ENCODE measurements at places on chromosomes 16 and 17. TPM values are rescaled to one million over a fixed set of nuclear protein-coding genes. Genes with fewer than 3 reads are reported as not detected.

Gene SLC5A2
- not detected for total RNA-seq

Gene ST6GALNAC1
- total RNA-seq, result 0.48 TPM

Gene LRRC37B
- total RNA-seq, result 40.9 TPM

Gene LCAT
- total RNA-seq, result 22.0 TPM

Gene PDILT
- total RNA-seq, result not detected

Gene CDH11
- not detected for total RNA-seq

Gene CEP295NL
- total RNA-seq, result not detected

Gene ARHGAP23
- 1.2 TPM for total RNA-seq

Gene EME1
- 28.6 TPM for total RNA-seq

DNA sequence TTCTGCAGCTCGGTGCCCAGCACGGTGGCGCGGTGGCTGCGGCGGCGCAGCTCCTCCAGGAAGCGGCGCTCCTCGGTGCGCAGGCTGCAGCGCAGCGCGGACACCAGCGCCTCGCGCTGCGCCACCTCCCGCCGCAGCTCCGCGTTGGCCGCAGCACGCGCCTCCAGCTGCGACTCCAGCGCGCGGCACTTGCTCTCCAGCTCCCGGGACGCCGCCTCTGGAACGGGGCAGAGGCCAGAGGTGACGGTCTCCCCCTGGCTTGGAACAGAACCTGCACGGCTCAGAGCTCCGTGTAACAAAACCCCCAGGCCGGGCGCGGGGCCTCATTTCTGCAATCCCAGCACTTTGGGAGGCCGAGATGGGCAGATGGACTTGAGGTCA lies 13.2 kb upstream of the CLUH start:
- H3K27ac ChIP-seq, result no peak overlapping the region
- H3K27me3 ChIP-seq, result peaks cover 26% of the 10 kb centered on the region
- DNase-seq, result peak; percentile 24
- H3K4me1 ChIP-seq, result no peaks in the 10 kb centered on the region
- no peaks in the 10 kb centered on the region for H3K36me3 ChIP-seq
- no peak overlapping the region for H3K4me3 ChIP-seq

GRCh38 chr17:27649929-27650328 lies 18.9 kb downstream of the LGALS9 start:
- H3K27ac ChIP-seq, result no peak overlapping the region
- peaks cover 11% of the 10 kb centered on the region for H3K36me3 ChIP-seq
- H3K4me3 ChIP-seq, result no peak overlapping the region
- no peaks in the 10 kb centered on the region for H3K27me3 ChIP-seq
- no peak for DNase-seq
- peaks cover 7% of the 10 kb centered on the region for H3K4me1 ChIP-seq

- no peak overlapping the region for H3K4me3 ChIP-seq
- peaks cover 16% of the 10 kb centered on the region for H3K4me1 ChIP-seq
- DNase-seq, result no peak
- no peak overlapping the region for H3K27ac ChIP-seq
Measured at GRCh38 chr17:37261286-37261685, 114.5 kb upstream of the C17orf78 start.

DNA sequence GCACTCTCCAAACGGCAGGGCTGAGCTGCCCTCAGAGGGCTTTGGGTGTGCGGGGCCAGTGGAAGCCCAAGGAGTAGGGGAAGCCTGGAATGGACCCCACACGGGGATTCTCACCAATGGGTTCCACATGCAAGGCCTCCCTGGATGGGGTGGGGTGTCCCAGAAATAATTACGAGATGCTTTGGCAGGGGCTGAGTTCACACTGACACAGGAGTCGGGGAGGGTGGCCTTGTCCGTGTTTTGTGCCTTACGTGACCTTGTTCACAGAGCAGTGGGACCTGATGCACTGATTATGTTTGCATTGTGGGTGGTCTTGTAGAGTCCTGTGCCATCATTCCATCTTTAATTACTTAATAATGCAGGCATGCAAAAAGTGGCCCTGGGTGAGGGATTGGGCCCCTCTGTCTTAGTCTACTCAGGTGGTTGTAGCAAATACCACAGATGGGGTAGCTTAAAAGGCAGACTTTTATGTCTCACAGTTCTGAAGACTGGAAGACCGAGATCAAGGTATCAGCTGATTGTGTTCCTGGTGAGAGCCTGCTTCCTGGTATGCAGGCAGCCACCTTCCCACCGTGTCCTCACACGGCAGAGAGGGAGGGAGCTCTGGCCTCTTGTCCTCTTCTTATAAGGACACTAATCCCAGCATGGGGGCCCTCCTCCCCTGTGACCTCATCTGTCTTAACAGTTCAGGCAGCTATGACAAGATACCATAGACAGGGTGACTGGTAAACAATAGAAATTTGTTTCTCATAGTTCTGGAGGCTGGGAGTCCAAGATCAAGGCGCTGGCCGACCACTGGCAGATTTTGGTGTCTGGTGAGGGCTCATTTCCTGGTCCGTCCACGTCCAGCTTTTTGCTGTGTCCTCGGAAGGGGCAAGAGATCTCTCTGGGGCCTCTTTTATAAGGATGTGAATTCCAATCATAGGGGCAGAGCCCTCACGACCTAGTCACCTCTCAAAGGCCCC lies 239.4 kb downstream of the IRF8 start:
- no peaks in the 10 kb centered on the region for H3K4me1 ChIP-seq
- no peaks in the 10 kb centered on the region for H3K36me3 ChIP-seq
- DNase-seq, result no peak
- no peak overlapping the region for H3K27ac ChIP-seq
- no peaks in the 10 kb centered on the region for H3K27me3 ChIP-seq
- H3K4me3 ChIP-seq, result no peak overlapping the region

DNA sequence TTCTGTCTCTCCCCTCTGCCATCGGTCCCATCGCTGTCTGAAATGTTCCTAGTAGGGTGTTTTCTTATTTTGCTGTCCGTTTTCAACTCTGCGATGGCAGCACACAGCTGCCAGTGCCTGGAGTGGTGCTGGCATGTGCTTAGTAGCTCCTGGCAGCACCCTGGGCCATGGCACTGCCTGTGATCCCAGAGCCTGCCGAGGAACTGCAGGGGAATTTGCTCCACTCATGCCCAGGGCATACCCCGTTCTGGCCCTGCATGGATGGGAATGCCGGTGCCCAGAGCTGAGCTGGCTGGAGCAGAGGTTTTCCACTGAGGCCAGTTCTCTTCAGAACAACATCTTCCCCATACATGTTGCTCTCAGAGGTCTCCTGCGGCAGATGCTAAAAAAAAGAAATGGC lies 43.1 kb downstream of the GPT2 start:
- no peak overlapping the region for H3K4me3 ChIP-seq
- DNase-seq, result no peak
- H3K36me3 ChIP-seq, result peaks cover 13% of the 10 kb centered on the region
- H3K4me1 ChIP-seq, result no peaks in the 10 kb centered on the region
- no peaks in the 10 kb centered on the region for H3K27me3 ChIP-seq
- peak overlapping the region; percentile 26 for H3K27ac ChIP-seq

DNA sequence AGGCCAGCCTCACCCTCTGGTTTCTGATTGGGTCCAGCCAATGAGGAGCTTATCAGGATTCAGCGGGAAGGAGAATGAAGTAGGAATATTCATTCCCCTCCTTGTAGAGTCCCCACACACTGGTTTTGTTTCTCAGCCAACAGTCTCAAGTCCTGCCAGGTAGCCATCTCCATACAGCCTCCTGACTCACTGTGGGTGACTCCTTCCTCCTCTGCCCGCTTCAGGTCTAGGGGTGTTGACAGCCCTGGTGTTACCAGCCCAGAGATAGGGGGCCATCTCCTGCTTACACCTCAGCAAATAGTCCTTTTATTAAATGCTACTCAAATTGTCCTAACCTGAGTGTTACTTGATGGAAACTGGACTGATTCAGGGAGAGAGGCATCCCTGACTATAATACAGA lies 4.0 kb upstream of the MFAP4 start:
- no peak for DNase-seq
- H3K36me3 ChIP-seq, result no peaks in the 10 kb centered on the region
- no peak overlapping the region for H3K4me3 ChIP-seq
- H3K4me1 ChIP-seq, result no peaks in the 10 kb centered on the region
- H3K27me3 ChIP-seq, result peaks cover 42% of the 10 kb centered on the region
- H3K27ac ChIP-seq, result no peak overlapping the region

- H3K27me3 ChIP-seq, result peaks cover 11% of the 10 kb centered on the region
- H3K36me3 ChIP-seq, result no peaks in the 10 kb centered on the region
- peaks cover 8% of the 10 kb centered on the region for H3K4me1 ChIP-seq
- no peak overlapping the region for H3K4me3 ChIP-seq
- H3K27ac ChIP-seq, result no peak overlapping the region
Measured at GRCh38 chr17:6668727-6669425, 17.3 kb downstream of the C17orf100 start.

DNA sequence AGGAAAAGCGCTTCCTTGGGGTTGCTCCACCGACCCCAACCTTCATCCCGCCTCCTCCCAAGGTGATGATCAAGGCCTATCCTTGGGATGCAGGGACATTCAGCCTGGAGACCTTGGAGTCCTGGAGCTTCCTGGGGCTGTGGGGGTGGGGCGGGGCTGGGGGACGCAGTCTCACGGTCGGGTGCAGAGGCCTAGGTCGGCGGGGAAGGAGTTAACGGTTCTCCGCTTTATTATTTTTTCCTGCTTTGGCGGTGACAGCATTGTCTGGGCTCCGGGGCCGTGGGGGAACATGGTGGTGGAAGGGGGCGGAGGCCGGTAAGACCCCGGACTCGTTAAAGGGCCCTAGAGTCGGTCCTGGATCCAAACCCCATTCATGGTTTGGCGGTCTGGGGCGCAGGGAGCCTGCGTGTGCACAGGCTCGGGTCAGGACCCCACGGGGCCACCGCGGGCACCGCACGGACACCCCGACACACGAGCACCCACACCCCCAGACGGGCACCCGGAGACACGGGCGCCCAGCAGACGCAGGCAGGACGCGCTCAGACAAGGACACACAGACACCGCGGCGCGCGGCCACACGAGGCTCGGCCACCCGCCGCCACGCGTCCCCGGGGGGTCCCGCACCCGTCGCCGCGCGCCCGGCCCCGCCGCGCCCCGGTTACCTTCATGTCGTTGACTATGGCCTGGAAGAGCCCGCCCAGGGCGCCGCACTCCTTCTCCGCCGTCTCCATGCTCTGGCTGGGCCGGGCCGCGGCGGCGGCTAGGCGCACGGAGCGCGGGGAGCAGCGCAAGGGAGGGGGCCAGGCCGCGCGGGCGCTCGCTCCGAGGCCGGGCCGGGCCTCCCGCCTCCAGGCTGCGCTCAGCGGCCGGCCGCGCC lies 554 bp downstream of the MTSS2 start:
- H3K27ac ChIP-seq, result no peak overlapping the region
- no peaks in the 10 kb centered on the region for H3K4me1 ChIP-seq
- H3K27me3 ChIP-seq, result peaks cover 16% of the 10 kb centered on the region
- no peak overlapping the region for H3K4me3 ChIP-seq
- no peaks in the 10 kb centered on the region for H3K36me3 ChIP-seq

- peaks cover 50% of the 10 kb centered on the region for H3K36me3 ChIP-seq
- H3K4me1 ChIP-seq, result peaks cover 43% of the 10 kb centered on the region
- no peak for DNase-seq
- no peaks in the 10 kb centered on the region for H3K27me3 ChIP-seq
- peak overlapping the region; percentile 90 for H3K27ac ChIP-seq
Measured at GRCh38 chr17:42275527-42276358, 448 bp downstream of the STAT5B start.

GRCh38 chr17:29172589-29172988 lies 7.6 kb downstream of the MYO18A start:
- no peaks in the 10 kb centered on the region for H3K36me3 ChIP-seq
- H3K4me3 ChIP-seq, result no peak overlapping the region
- no peak for DNase-seq

GRCh38 chr16:10168258-10168657 lies 14.0 kb downstream of the GRIN2A start:
- no peaks in the 10 kb centered on the region for H3K27me3 ChIP-seq
- H3K4me1 ChIP-seq, result no peaks in the 10 kb centered on the region
- H3K36me3 ChIP-seq, result no peaks in the 10 kb centered on the region
- no peak for DNase-seq

GRCh38 chr16:84657229-84657837 lies 9.0 kb downstream of the KLHL36 start:
- H3K27ac ChIP-seq, result no peak overlapping the region
- no peak for DNase-seq
- H3K27me3 ChIP-seq, result no peaks in the 10 kb centered on the region
- peaks cover 75% of the 10 kb centered on the region for H3K36me3 ChIP-seq
- H3K4me1 ChIP-seq, result peaks cover 16% of the 10 kb centered on the region
- H3K4me3 ChIP-seq, result no peak overlapping the region

- H3K4me1 ChIP-seq, result no peaks in the 10 kb centered on the region
- H3K27ac ChIP-seq, result no peak overlapping the region
- H3K36me3 ChIP-seq, result no peaks in the 10 kb centered on the region
- no peak for DNase-seq
Measured at GRCh38 chr17:9219631-9220397, 198.5 kb downstream of the NTN1 start.

DNA sequence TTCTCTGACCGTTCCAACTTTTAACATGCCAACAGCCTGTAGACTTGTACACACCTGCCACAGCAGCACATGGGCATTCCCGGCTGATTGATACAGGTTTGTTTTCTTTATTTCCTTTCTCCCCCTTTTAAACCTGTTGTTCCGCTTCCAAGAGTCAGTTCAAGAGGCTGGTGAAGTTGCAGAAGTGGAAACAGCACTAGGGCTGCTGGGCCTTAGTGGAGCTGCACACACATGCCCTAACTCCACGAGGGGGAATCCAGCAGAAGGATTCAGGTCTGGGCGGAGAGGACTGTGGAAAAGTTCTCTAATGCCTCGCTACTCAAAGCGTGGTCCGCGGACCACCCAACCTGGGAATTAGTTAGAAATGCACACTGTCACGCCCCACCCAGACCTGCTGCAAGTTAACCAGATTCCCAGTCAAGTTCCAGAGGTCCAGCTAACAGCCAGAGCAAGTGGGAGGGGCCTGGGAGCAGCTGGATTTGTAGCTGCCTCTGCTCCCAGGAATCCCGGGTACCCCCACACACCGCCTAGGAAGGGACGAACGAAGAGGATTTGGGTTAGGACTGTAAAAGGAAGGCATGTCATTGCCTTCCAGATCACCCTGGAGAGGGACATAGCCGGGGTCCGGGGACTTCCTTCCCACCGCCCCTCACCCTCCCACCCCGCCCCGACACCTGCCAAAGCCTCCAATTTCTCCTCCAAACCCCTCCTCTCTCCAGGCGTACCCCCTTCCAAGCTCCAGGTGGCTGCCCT lies 542 bp downstream of the SLC39A11 start:
- H3K27ac ChIP-seq, result peak overlapping the region; percentile 88
- DNase-seq, result no peak
- H3K27me3 ChIP-seq, result peaks cover 5% of the 10 kb centered on the region

DNA sequence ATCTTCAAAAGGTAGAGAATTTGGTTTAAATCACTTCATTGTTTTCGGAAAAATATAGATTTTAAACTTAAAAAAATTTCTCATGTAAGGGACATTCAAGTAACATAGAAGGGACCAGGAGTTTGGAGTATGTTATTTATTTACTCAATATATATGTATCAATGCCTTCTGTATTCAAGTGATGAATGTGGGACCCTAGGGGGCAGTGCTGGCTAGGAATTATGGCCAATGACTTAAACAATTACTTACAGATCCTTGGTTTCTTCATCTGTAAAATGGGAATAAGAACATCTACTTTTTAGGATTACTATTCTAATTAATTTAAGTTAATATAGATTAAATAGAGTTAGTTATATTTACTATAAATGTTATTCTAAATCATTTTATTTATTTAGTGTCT lies 886.3 kb upstream of the RBFOX1 start:
- no peak overlapping the region for H3K4me3 ChIP-seq
- H3K27ac ChIP-seq, result no peak overlapping the region
- no peaks in the 10 kb centered on the region for H3K36me3 ChIP-seq
- H3K4me1 ChIP-seq, result no peaks in the 10 kb centered on the region

- peaks cover 56% of the 10 kb centered on the region for H3K4me1 ChIP-seq
- peak; percentile 62 for DNase-seq
- H3K27me3 ChIP-seq, result peaks cover 19% of the 10 kb centered on the region
- peak overlapping the region; percentile 87 for H3K4me3 ChIP-seq
Measured at GRCh38 chr17:14302091-14302430, 1.2 kb downstream of the HS3ST3B1 start.
